SK-MEL-5 (cell line): ENCODE measurements at places on chromosomes 2 and 18. TPM values are rescaled to one million over a fixed set of nuclear protein-coding genes. Genes with fewer than 3 reads are reported as not detected.

The SLC8A1 gene
- total RNA-seq = 36.4 and 40.7 TPM in 2 replicates

The FAM161A gene
- 12.3 and 21.7 TPM in 2 replicates for total RNA-seq

The ACSL3 gene
- total RNA-seq = 1,114 and 1,151 TPM in 2 replicates

The IL1F10 gene
- total RNA-seq = not detected in 2 replicates

The ODC1 gene
- total RNA-seq = 59.6 and 62.3 TPM in 2 replicates

The TMEM247 gene
- total RNA-seq = not detected in 2 replicates

The CD8B gene
- not detected in 2 replicates for total RNA-seq
